Thoracic aorta (tissue), 2 donors: ENCODE measurements at places on chromosomes 5 and 9. TPM values are rescaled to one million over a fixed set of nuclear protein-coding genes. Genes with fewer than 3 reads are reported as not detected.

- no peak for DNase-seq
Observed at GRCh38 chr5:56950626-56951125, 1.2 kb downstream of the MIER3 start.

DNA sequence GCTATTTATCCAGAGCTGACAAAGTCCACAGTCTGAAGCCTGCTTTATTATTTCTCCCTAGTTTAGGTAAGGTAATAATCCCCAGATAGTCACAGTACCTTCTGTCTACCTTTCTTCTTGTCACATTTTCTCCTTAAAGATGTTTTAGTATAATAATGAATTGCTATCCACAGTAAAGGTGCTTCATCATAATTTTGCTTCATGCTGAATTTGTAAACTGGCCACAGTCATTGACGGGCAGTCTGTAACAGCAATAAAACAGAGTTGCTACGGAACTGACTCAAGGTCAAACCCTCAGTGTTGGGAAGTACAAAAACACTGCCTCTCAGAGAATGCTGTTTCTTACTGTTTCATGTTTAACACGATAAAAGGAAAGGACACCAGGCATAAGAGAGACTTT lies 195.7 kb downstream of the ZNF608 start:
- DNase-seq, result no peak

DNA sequence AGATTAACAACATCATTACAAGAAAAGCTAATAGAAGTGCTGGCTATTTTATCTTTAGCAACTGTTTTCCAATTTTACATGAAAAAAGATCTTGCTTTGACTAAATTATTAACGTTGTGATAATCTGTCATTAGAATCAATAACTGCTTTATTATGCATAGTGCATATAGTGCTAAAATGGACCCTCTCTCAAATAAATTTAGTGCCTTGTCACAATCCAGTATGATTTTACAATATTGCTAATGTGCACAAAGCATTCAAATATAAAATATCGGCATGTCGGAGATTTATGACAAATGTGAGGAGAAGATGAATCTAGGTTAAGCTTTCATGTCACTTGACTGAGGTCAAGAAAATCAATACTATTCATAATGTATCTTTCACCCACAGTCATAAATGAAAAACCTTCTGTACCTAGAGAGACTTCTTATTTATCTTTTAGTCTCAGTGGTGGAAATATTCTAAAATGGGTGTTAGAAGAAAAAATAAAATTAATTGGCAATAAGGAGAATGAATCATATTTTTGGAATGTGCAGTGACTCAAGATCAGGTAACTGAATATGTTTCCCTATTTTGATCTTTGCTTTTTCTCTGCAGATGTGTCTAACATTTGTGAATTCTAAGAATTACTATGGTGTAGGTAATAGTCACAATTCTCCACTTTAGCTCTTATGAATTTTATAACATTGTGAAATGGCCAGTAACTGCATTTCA lies 672.9 kb upstream of the GRAMD2B start:
- DNase-seq, result no peak

The C5orf52 gene
- not detected for total RNA-seq

DNA sequence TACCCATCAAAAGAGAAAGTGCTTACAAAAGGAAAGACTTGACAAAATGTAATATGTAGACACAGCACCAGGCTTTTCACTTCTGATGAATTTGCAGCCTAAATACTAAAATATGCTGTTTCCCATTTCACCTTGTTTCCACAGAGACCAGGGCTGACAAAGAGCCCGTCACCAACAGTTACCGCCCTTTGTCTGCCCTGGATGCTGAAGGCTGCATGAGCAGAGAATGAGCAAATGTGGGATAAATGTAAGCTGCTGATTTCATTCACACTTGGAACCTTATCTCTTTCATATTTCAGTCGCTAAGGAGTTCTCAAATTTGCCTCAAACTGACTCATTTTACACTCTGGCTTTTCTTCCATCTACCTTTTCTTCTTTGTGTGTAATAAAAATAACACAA lies 213.9 kb downstream of the TMEM167A start:
- no peak for DNase-seq

The PTCD2 gene
- 2.8 TPM for total RNA-seq

The SNAPC4 gene
- 8.0 TPM for total RNA-seq

- DNase-seq, result no peak
Observed at GRCh38 chr5:54146390-54146789, 164.0 kb downstream of the ARL15 start.

DNA sequence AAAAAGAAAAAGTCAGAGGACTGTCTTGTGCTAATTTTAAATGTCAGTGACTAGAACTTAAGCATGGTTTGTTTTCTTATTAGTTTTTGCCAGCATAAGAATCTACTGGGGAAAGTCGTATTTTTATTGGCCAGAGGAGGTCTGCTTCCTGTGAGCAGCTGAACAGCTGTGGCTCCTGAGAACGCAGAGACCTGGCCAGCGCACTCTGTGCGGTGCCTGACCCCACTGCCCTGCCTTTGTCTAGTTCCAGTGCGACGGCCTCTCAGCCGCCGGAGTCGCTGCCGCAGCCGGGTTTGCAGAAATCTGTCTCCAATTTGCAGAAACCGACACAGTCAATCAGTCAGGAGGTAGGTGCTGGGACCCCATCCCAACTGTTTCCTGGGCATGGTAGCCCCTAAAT lies 42.5 kb downstream of the PRRC2B start:
- DNase-seq, result no peak

GRCh38 chr5:113092683-113093082 lies 116.1 kb downstream of the DCP2 start:
- DNase-seq, result no peak
